ENCODE measurements at places on chromosomes 5 and 9. TPM values are rescaled to one million over a fixed set of nuclear protein-coding genes. Genes with fewer than 3 reads are reported as not detected.

DNA sequence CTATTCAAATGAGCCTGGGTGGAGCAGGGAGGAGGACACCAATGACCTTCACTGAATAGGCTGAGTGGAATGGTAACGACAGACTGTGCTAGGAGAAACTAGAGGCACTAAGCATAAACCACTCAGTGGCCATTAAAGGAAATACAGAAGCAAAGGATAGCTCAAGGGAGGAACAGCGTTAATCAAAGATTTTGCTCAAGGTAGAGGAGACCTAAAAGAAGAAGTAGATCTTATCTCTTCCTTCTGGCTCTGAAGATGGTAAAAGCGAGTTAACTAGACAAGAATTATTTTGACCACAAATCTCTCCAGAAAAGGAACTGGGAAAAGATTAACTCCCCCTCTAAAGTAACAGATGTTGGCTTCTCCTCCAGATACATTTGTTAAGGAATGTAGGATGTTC is 299.6 kb downstream of the EPB41L4A start:
- no peak for DNase-seq

Gene IFNA2
- total RNA-seq = not detected

Gene PCDHB3
- total RNA-seq = 0.09 TPM

Gene TRMO
- total RNA-seq = 13.2 TPM

- DNase-seq = no peak
Observed at GRCh38 chr9:98778711-98779530, 17.4 kb downstream of the ANKS6 start.

- no peak for DNase-seq
Observed at GRCh38 chr9:109315480-109316206, 5.2 kb downstream of the EPB41L4B start.

Gene LCP2
- total RNA-seq = 7.3 TPM

DNA sequence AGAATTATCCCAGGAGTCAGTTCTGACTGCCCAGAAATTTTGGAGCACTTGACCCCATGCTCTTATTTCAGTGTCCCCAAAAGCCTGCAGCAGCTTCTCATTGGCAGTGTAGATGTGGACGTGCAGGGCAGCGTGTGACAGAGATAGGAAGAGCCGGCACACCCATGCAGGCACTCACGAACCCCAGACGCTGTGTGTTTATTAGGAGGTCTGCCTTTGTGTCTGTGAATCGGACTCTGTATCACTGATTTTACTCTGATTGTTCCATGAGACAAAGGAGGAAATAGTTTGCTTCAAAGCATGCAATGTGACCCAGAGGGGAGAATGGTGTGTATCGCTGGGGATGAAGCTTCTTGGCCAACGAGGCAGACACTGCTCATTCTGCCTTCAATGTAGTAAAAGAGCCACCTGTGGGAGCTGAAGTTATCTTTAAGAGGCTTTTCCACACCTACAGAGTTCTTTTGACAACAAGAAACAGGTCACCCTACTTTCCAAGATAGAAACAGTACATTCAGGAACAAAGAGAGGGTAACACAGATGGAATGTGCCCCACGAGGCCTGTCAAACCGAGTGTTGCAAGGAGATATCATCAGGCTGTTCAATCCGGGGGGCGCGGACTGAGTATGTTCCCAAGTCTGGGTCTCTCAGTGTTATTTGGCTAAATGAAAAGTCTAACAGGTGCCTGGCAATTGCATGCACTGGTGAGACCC is 224.0 kb downstream of the NTRK2 start:
- no peak for DNase-seq

DNA sequence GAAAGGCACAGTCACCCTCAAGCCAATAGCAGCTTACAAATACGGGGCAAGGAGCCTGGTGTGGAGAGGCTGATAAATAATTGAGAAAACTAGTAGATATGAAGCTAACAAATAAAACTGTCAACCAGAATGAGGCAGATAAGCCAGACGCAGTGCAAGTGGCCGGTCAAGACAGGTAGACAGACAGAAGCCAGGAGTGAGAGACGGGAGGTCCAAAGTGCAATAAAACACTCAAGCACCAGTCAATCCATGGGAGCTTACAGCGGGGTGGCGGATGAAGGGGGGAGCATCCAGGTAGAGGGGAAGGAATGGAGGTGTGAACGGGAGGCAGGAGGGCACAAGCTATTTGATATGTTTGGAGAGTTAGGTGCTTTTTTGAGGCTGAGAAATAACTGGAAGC is 193.1 kb downstream of the FOXD4L6 start:
- DNase-seq = no peak

DNA sequence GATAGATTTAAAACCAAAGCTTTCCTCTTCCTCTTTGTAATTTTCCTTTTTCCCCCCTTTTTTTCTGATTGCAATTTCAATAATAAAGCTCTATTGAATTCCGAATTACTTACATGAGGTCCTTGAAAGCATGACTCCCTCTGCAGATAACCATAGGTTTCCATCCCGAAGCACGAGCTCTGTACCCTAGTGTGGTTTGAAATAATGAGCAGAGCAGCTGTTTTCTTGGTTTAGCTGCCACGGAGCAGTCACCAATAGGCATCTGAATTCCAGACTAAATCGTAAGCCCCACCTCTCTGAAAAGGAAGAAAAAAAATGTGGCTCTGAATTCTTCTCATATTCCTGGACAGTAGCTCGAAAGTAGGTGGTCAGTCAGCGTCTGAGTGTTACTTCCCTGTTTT is 18.5 kb upstream of the GNE start:
- DNase-seq = no peak

DNA sequence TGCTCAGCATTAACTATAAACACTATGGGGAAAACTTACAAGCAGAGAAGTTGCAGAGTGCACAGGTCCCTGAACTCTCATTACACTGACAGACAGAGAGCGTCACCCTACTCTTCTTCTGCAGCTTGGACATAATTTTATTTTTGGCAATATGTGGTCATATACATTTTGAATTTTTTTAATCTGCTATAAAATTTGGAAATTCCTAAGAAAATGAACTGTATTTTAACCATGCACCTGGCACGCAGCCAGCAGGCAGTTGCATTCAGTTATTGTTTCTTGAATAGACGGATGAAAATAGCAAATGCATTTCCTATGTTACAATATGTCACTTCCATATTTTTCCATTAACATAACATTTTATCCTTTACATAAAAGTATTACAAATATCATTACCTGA is 100.2 kb downstream of the SLC25A46 start:
- no peak for DNase-seq

- DNase-seq = no peak
Observed at GRCh38 chr5:55483885-55484284, 50.9 kb downstream of the PLPP1 start.

DNA sequence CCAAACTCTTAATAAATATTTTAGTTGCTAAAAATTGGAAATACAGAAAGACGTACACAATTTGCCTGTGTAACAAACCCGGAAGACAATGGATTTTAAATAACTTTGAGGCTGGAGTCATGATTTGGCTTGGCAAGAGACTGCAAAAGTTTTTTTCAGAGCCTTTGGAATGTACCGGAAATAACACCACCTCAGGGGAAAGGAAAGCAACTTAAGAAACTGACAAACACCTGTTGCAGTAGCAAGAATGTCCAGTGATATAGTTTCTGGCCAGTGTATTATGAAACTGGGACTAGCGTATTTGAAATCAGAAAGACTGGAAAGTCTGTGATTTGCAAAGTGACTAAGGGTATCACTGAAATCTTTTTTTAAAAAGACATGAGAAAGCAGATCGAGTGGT is 842 bp downstream of the MUSK start:
- DNase-seq = no peak

Gene NPDC1
- 5.6 TPM for total RNA-seq

DNA sequence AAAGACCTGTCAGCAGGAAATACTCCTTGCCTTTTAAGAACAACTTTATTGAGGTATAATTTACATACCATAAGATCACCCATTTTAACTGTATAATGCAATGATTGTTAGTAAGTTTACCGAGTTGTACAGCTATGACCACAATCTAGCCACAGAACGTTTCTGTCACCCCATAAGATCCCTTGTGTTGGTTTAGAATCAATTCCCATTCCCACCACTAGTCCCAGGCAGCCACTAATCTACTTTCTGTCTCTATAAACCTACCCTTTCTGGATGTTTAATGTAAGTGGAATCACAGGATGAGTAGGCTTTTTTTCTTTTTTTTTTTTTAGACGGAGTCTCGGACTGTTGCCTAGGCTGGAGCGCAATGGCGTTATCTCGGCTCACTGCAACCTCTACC is 4.4 kb downstream of the GPR107 start:
- DNase-seq = no peak

DNA sequence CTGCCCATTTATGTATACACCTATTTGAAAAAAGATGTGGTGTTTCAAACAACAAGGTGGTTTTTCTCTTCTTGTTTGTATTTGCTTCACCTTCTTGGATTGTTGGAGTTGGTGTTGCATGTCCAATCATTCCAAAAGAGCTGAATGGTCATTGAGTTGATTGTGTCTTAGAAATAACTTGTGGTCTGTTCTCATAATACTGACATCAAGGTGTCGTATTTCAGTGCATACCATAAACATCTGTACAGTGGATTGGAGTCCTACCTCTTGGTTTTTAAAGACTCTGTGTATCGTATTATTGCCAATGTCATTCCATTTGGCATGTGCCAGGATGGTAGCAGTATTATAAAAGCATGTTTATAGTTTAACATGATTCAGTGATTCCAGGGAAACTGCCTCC is 73.2 kb downstream of the TRIO start:
- no peak for DNase-seq

Gene PANK3
- total RNA-seq = 68.2 TPM

GRCh38 chr5:32388432-32389129 is 56.0 kb downstream of the ZFR start:
- no peak for DNase-seq

DNA sequence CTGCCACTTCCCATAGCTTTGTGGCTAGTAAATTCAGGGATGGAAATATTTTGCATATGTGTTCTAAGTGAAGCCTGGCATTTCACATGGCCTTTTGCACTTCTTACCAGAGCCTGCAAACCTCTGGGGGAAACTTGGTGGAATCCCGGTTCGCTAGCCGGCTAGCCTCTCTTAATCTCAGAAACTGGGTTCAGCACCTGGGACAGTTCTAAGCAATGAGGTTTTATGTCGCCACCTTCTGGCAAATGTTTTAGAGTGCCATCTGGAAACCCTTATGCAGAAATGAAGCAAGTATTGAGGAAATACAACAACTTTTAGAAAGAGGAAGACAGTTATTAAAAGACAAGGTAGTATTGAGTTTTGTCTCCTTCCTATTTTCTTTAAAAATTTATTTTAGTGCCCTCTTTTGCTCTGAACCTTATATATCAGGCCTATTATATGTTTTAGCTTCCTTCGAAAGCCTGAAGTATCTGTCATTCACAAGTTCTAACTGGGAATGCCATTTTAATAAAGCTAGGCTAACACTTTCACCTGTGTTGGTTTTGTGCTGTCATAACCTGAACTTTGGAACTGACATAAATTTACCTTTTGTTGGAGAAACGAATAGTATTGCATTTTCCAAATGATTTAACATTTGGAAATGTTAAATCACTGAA is 963 bp upstream of the HTR1A start:
- no peak for DNase-seq

Gene SLC4A9
- not detected for total RNA-seq

DNA sequence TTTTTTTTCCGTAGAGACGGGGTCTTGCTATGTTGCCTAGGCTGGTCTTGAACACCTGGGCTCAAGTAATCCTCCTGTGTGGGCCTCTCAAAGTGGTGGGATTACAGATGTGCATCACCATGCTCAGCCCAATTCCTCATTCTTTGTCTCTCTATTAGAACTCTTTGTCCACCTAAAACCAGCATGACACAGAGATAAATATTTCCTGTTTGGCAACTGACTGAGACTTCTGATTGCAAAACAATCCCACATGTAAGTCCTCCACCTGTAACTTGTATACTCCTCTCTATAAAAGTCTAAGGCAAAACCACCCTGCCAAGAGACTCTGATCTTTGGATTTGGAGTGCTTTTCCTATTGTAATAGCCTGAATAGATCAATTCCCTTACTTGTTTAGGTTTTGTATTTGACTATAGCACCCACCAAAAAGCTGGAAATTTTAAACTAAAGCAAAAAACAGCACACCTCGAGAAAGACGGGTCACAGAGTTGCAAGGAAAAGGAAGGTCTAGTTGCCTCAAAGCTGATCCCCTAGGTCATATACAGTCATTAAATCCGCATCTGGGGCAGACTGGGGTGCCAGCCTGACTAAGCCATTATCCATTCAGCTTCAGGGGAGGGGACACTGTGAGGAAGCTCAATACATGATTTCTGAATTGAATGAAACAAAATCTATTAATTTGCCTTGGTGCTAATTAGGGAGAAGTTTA is 13.5 kb upstream of the KIF27 start:
- no peak for DNase-seq

Gene ANKDD1B
- 0.93 TPM for total RNA-seq

- no peak for DNase-seq
Observed at GRCh38 chr5:67542479-67542878, 345.9 kb upstream of the CD180 start.

GRCh38 chr5:80168388-80169028 is 87.3 kb downstream of the SERINC5 start:
- DNase-seq = no peak

- DNase-seq = no peak
Observed at GRCh38 chr9:107749787-107750444, 260.3 kb upstream of the KLF4 start.

Gene SYK
- 15.4 TPM for total RNA-seq

- DNase-seq = no peak
Observed at GRCh38 chr9:90787771-90788460, 13.7 kb upstream of the SYK start.

DNA sequence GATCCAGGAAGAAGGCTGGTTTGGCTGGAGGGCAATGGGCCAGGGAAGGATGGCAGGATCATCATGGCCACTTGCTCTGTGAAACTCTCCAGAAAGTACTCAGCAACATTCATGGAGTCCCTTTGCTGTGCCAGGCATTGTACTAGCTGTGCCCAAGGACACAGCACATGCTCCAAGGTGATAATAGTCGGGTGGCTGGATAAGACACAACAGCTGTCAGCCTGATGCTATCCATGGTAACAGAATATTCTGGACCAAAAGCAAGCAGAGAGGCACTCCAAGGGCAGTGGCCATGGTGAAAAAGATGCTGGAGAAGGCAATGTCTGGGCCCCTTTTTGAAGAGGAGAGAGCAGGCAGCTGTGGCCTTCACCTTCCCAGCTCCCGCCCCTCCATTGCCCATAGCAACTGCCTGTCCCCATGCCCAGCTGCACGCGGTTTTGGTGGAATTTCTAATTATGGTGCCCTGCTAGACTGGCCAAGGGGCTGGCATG is 113.8 kb upstream of the CPEB4 start:
- DNase-seq = no peak

DNA sequence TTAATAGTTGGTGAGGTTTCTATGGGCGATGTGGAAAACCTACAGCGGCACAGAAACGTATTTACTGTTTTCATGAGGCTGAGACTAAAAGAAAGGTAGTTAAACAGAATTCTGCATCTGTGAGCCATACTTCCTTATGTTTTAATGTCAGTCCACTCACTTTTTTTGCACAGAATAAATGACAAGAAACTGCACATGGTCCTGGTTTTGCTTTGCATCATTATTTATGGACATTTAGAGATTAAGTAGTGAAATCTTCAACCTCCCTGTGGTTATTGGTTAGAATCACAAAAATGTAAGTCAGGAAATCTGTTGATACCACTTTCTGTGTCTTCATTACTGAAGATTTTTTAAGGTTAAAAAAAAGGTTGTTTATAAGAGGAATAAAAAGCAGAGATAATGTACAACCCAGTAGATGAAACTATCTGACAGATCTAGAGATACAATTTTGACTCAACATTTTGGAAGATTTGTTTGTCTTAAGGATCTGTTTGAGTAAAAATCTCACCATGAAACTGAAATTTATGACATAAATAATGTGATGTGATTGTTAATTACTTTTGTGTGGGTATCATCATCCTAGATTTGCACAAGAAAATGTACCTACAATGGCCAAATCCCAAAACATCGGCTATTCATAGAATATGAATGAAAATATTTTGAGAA is 2.4 kb downstream of the PRR16 start:
- no peak for DNase-seq
